ENCODE measurements at places on chromosomes 2 and 18.

- DNase-seq: no peak
Measured at GRCh38 chr18:77108001-77108692, 24.4 kb downstream of the MBP start.

- DNase-seq: no peak
Measured at GRCh38 chr2:114735126-114735525, 292.7 kb downstream of the DPP10 start.

DNA sequence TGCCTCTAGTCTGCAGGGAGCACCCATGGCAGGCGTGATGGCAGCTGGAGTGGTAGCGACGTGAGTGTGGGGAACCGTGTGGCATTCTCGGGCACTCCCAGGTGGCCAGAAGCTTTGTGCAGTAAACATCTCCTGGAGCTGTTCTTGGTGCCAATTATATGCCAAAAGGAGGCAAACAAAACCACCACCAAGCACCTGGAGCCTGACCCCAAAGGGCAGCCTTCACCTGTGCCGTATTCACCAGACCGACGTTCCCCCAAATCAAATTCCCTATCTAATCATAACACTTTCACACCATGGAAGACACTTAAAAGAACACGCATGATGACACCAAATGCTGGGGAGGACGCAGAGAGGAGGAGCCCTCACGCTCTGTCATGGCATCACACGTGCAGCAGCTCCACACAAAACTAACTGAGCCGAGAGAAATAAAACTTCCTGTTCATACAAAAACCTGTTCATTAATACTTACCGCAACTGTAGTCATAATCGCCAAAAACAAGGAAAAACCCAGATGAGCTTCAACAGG, 123.6 kb downstream of the EIPR1 start:
- no peak for DNase-seq

DNA sequence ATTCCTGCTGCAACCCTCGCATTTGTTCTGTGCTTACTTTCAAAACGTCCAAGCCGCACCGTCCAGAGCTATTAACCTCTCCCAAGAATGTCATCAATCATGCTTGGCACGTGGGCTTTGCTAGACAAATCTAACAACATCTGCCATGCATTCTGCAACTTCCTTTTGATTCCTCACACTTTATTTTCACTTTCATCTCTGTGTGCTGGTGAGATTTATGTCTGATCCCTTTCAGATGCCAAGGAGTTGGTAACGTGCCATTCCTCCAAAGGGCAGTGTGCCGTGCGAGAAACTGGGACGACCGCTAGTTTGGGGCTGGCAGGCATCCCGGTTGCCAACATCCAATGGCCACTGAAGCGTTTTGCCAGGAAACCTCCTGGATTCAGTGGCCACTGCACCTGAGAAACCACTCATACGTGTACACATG, 230.0 kb upstream of the PARD3B start:
- DNase-seq: no peak

DNA sequence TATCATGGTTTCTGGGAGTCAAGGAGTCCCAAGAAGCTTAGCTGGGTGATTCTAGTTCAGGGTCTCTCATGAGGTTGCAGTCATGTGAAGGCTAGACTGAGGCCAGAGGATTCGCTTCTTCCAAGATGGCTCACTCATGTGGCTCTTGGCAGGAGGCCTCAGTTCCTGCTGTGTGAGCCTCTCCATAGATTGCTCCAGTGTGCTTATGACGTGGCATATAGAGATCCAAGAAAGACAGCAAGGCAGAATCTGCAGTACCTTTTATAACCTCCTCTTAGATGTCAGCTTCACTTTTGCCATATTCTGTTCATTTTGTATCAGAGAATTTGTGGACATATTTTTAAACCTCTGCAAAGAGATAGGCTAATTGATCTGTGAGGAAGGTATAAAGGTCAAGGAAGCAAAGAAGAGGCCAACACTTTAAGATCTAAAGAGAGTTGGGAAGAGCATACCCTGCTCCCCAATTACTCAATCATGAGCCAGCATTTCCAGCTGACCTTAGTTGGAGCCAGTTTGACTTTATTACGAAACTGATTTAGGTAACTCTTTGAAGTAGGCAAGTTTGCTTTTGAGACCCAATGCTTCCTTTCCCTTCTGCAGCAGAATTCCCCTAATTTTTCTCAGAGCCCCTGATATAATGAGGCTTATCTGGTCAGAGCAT, 134.7 kb downstream of the EML6 start:
- DNase-seq: no peak

GRCh38 chr2:127573298-127573697, 37.8 kb downstream of the MYO7B start:
- no peak for DNase-seq

DNA sequence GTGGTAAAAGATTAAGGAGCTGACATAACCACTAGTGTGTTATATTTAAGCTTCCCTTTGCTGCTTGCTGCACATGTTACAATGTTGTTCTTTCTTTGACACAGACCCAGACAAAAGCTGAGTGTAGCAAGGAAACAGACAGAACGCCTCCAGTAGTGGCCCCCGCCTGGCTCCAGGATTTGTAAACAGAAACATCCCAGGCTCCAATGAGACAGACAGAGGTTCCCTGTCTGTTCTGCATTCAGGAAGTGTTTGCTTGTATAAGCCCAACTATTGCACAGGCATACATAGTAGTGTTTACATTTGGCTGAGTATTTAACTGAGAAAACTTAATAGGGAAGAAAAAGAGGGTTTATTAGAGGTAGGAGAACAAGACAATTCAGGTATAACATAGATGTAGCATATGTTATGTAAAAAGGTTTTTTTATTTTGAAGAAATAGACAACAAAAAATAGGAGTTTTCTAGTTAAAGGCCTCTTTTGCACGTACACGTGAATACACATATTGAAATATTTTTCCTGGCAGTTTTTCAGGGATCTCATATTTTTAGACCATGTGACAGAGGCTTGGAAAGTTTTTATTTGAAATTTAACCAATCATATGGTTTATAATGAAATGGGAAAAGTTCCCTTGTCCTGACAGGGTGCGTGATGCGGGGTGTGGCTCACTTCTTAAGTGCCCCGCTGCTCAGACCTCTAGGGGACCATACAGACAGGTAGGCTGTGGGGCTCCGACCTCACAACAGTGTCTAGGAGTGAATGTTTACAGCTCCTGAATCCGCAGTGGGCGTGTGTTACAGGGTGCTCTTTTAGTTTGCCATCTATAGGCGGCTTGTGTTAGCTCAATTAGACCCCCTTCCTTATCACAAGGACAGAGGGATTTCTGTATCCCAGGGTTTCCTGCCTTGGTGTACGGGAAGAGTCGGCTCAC, 118.4 kb downstream of the BMPR2 start:
- no peak for DNase-seq

DNA sequence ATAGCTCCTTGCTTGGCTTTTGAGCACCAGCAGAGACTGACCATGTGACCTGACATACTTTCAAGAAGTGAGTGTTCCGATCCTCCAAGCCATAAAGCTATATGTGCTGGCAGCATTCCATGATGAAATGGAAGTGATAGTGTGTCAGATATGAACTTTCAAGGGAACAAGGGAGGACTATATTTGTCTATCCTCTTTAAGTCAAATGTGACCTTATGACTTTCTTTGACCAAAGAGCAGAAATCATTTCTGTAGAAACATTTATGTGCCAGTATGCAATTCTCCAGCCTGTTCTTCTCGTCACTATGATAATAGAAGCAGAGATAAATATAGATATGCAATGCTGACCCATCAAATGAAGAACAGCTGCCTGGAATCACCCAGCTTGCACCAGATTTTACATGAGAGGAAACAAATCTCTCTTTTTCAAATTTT, 14.4 kb downstream of the HYCC2 start:
- no peak for DNase-seq

DNA sequence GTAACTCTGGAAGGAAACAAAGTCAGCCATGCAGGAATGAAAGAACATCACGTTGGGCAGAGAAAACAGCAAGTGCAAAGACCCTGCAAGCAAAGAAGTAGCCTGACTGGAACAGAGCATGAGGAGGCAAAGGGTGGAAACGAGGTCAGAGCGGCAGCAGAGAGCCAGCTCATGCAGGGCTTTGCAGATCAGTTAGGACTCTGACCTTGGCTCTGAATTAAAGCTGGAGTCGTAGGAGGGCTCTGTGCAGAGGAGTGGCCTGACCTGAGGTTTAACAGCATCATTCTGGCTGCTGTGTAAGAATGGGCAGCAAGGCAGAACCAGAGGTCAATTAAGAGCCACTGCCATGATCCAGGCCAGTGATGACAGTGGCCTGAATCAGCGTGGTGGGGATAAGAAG, 220.7 kb downstream of the PRKCE start:
- DNase-seq: no peak

GRCh38 chr2:233184669-233185068, 66.8 kb upstream of the ATG16L1 start:
- DNase-seq: no peak

- DNase-seq: no peak
Measured at GRCh38 chr18:10518595-10519255, 7.1 kb upstream of the NAPG start.

DNA sequence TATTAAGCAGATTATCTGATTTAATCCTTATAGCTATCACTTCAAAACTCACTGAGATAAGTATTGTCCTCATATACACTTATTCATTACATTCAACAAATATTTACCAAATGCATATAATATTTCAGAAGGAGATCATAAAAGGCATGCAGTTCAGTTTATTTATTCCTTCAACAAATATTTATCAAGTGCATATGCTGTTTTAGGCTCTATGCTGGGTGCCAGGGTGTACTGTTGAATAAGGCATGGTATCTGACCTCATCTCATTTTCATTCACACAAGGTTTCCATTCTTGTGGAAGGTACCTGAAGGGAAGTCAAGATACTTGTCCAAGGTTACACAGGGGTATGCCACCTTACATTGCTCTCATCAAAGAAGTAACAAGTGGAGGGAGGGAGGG, 213.0 kb downstream of the INSIG2 start:
- no peak for DNase-seq

- no peak for DNase-seq
Measured at GRCh38 chr2:220191031-220191430, 563.6 kb downstream of the SLC4A3 start.

DNA sequence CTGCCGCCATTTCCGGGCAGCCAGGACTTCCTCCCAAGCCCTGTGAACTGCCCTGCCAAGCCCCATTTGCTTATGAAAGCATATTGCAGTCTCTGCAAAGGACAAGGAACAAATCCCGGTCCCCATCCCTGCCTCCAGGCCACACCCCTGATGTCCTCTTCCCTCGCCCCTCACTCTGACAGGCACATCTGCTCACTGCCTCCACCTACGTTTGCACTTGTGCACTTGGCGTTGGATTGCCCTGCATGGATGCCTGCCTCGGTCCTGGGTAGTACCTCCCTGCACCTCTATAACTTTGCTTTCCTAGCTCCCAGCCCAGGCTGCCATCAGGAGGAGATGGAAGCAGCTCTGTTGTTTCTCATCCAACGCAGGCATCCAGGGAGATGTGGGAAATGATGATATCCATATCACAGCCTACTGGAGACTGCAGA, 19.6 kb upstream of the RPL31 start:
- no peak for DNase-seq

GRCh38 chr2:183375821-183376220, 251.6 kb downstream of the NUP35 start:
- DNase-seq: no peak

DNA sequence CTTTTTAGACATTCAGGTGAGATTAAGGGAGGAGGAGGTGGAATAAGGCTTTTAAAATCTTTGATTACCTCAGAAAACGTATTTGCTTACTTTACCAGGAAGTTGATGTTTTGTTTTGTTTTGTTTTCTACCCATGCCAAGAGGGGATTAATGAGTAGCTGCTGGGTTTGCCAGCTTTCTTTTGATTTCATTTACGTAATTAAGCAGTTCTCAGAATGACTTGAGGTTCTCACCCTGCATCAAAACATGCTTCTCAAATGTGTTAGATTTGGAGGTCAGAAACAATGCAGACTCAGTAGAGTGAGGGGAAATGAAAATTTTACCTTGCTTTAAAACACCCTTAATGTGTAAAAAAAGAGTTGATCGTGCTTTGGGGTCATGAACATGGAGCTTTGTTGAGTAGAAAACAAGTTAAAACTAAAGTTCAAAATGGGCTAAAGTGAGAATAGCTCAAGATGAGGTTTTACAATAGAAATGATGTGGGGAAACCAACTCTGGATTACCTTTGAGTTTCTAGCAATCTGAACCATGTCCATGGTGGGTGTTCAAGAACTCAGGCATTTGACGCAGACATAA, 217.1 kb upstream of the EPAS1 start:
- no peak for DNase-seq
